Upper lobe of right lung (tissue), 1 donor: ENCODE measurements at places on chromosomes 3 and 15.

DNA sequence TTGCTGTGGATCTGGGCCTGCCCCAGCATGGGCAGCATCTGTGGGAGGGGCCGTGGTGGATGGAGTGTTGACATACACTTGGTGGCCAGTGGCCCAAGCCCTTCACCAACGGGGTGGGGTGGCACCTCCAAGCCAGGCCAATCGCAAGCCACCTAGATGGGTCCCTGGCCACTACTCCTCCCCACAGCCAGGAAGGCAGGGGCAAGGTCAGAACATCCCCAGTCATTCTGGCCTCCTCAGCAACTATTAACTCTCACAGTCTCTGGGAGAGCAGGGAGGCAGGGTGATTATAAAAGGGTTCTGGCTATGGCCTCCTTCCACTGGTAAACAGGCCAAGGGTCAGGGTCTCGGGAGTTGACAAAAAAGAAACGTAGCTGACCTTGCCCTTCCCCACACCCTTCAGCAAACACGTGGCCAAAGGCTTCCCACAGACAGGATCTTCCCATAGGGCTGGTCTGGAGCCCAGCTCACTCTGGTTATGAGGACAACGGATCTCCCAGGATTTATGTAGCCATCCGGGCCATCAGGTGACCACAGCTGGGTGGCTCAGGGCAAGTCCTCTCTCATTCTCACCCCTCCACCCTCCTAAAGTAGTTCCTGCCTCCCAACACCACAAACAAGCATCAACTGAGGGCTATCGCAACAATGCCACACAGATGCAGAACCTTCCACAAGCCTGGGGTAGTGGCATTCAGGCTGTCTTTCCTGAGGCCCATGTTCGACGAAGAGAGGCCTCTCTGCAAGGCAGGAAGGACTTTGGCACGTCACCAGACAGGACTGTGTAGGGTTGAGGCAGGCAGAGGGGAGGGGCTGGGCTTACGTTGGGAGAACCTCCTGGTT lies 18.9 kb downstream of the TLE3 start:
- peaks cover 52% of the 10 kb centered on the region for H3K36me3 ChIP-seq
- no peak overlapping the region for H3K27ac ChIP-seq
- H3K4me3 ChIP-seq: no peak overlapping the region
- no peak for DNase-seq
- H3K4me1 ChIP-seq: peaks cover 23% of the 10 kb centered on the region
- no peaks in the 10 kb centered on the region for H3K27me3 ChIP-seq

DNA sequence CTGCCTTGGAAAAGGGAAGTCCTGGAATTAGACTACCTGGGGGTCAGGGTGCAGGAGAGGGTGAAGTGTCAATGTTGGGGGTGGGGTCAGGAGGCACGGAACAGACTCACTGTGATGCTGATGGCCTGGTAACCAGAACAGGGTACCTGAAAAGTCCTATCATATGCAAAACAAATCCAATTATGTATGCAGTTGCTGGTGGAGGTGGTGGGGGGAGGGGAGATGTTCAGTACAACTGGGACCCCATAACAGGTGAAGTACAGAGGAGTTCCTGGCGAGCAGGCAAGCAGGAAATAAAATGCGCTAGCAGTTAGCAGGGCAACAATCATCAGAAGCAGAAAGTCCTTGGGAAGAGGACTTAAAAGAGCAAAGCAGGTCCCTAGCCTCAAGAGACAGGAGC lies 4.2 kb upstream of the KATNBL1 start:
- H3K4me1 ChIP-seq: no peaks in the 10 kb centered on the region
- no peaks in the 10 kb centered on the region for H3K27me3 ChIP-seq
- H3K36me3 ChIP-seq: no peaks in the 10 kb centered on the region
- H3K27ac ChIP-seq: no peak overlapping the region
- no peak overlapping the region for H3K4me3 ChIP-seq

DNA sequence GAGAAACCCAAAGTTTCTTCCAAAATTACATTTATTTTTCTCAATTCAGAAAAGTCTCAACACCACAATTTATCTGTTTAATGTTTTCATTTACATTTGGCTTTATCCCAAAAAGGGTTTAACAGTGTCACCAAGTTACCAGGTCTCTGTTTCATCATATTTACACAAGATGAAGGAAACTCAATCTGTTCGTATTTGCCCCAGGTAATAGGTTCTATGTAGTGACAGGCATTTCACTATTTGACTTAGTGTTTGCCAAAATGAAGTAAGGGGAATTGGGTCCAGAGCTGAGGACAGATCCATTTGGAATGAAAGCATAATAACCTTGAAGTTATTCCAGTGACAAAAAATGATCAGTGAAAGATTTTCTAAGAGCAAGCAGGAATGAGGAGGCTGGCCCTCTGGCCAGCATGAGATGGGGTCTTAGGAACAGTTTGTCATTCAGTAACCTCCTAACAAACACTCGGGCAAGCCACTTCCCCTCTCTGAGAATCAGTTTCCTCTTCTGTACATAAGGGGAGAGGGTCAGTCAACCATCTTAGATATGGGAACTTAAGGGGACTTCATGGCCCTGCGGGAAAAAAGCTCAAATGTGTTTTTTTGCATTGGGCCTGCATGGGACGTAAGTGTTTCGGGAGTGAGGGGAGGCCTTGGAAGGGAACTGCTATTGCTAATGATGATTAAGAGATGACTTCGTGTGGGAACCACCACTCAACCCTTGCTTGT lies 31.8 kb downstream of the UMPS start:
- H3K4me1 ChIP-seq: peaks cover 3% of the 10 kb centered on the region
- no peaks in the 10 kb centered on the region for H3K27me3 ChIP-seq
- no peak for DNase-seq
- no peak overlapping the region for H3K4me3 ChIP-seq
- peaks cover 34% of the 10 kb centered on the region for H3K36me3 ChIP-seq

DNA sequence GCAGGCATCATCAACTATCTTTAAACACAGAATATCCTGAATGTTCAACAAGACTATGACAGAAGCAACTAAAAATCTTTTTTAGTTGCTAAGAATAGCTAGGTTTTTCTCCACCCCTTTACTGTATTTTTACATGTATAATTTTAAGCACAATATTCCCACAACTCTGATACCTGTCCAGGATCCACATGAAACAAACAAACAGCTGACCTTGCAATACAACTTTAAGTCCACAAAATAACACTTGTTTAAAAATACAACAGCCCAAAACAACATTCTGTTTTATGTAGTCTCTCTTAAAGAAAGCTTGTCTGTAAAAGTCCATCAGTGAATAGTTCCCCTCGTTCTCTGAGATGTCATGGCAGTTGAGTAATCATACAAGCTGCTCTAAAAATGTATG lies 41.1 kb downstream of the IFT57 start:
- no peak overlapping the region for H3K27ac ChIP-seq
- H3K27me3 ChIP-seq: no peaks in the 10 kb centered on the region
- H3K36me3 ChIP-seq: peaks cover 7% of the 10 kb centered on the region
- H3K4me1 ChIP-seq: no peaks in the 10 kb centered on the region
- no peak overlapping the region for H3K4me3 ChIP-seq
- no peak for DNase-seq

DNA sequence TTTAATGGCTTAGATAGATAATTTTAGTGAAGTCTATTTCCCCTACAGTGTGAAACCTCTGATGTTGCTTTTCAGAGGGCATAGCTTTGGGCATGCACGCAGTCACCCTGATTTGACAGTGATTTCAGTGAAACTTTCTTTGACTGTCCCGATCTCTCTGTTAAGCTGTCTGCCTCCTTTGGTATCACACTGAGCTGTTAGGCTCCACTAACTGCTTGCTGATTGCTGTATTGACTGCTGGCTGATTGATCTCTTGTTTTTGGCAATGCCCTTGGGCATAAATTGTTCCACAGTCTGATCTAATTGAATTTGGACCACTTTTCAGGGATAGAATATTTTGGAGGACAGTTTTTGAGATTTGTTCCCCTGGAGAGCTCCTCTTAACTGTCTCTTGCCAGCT lies 68.5 kb upstream of the CCDC54 start:
- no peaks in the 10 kb centered on the region for H3K36me3 ChIP-seq
- no peak for DNase-seq
- H3K27me3 ChIP-seq: no peaks in the 10 kb centered on the region
- H3K4me3 ChIP-seq: no peak overlapping the region
- H3K4me1 ChIP-seq: no peaks in the 10 kb centered on the region
- H3K27ac ChIP-seq: no peak overlapping the region

DNA sequence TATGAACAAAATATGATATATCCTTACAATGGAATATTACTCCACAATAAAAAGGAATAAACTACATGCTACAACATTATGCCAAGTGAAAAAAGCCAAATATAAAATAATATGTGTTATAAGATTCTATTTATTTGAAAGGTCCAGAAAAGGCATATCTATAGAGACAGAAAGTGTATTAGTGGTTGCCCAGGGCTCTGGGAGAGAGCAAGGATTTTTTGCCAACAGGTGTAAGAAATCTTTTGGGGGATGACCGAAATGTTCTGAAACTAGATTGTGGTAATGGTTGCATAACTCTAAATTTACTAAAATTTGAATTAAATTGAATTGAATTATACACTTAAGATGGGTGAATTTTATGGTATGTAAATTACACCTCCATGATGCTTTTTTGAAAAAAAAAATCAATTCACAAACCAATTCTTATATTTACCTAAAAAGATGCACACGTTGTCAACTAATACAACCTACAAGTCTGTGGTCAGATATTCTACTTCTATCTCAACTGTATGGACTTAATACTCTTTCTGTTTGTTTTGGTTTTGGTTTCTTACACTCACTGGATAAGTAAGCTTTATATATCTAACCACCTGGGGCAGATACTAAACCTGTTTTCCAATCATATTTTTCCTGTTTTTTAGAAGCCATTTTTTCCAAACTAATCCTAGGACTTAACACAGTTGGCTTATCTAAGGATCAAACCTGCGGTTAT lies 75.8 kb downstream of the FBN1 start:
- no peak overlapping the region for H3K27ac ChIP-seq
- no peak for DNase-seq
- H3K4me3 ChIP-seq: no peak overlapping the region
- peaks cover 5% of the 10 kb centered on the region for H3K4me1 ChIP-seq
- no peaks in the 10 kb centered on the region for H3K36me3 ChIP-seq

DNA sequence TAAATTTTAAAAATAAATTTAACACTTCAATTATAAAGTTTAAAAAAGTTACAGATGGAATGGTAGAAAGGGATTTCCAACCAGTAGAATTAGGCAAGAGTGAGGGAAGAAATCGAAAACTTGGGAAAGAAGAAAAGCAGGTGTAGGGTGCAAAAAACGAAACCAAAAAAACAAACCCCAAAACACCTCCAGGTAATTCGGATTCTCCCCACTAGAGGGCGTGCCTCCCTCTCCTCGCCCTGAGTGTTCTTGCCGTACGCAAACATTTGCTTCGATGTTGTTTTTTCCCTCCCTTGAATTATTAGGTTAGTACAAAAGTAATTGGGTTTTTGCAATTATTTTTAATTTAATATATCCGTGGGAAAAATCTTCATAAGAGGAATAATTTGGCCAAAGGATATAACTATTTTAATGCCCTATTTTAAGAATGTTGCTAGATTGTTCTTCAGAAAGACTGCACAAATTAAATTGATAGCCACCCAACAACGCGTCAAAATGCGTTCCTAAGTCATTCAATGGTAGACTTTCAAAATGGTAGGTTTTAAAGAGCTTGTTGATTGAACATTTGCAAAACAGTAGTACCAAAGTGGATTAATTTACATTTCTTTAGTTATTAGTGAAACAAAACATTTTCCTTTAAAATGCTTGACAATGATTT lies 63.7 kb downstream of the SLC30A4 start:
- no peaks in the 10 kb centered on the region for H3K36me3 ChIP-seq
- H3K27ac ChIP-seq: no peak overlapping the region
- H3K27me3 ChIP-seq: no peaks in the 10 kb centered on the region

DNA sequence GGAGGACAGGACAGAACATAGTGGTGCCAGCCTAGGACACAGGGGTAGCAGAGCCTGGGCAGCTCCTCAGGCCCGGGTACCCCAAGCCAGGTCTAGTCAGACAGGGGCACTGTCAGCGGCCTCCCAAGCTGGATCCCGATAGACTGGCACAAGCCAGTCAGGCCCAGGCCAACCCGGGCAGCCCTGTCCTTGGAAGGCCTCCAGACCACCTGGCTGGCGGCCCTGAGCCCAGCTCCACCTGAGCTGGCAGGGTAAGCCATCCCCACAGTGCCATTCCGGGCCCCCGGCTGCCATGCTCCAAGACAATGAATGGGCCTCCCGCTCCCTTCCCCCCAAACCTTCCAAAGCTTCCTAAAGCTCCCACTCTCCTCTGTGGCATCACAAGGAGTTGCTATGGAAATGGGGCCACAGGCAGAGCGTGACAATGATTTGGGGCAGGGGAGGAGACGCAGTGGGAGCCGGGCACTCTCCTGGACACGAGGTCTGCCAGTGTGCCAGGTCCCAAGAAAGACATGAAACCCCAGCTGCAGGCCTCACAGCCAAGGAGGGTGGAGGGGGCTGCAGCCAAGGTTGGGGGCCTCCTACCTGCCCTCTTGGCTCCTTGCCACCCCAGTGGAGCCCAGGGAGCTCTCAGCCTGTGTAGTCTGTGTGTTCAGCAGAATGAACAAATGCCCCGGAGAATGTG lies 165.6 kb upstream of the LINGO1 start:
- H3K27ac ChIP-seq: no peak overlapping the region
- DNase-seq: no peak
- H3K4me3 ChIP-seq: no peak overlapping the region
- H3K4me1 ChIP-seq: no peaks in the 10 kb centered on the region
- H3K27me3 ChIP-seq: peaks cover 6% of the 10 kb centered on the region

DNA sequence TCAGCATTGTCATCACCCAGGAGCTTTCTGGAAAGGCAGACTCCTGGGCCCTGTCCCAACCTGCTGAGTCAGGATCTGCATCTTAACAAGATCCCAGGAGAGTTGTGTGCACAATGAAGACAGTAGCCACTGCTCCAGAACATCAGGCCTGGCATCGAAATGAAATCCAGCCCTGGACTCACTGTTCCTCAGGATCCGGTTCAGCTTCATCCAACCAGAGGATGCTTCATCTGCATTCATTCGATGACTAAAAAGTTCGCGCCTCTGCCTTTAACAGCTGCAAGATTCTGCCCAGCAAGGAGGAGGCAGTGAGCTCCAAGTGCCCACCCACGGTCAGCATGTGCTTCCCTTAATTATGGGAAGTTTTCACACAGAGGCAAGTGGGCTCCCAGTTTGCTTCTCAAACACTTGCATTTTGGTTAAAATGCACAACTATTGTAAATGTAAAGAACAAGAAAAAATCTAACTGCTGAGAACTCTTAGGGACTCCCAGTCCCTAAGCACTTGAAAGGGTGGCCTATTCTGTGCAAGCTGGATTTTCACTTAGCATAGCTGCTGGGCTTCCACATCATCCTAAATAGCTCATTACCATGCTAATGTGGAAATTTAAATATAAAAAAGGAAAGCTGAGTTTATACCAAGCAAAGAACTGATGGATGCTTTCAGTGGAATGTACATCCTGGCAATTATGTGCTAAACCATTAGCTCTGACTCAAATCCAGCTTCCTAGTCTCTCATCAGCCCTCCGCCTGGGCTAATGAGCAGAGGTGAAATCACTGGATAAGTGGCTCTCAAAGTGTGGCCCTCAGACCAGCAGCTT lies 25.5 kb upstream of the ESYT3 start:
- no peak overlapping the region for H3K4me3 ChIP-seq
- no peaks in the 10 kb centered on the region for H3K4me1 ChIP-seq
- DNase-seq: no peak
- peaks cover 11% of the 10 kb centered on the region for H3K36me3 ChIP-seq
- no peak overlapping the region for H3K27ac ChIP-seq
